Fibroblast of mammary gland (primary cell): ENCODE measurements at places on chromosomes 6 and 20.

- DNase-seq = no peak
Observed at GRCh38 chr20:58659841-58660240, 8.8 kb downstream of the STX16 start.

DNA sequence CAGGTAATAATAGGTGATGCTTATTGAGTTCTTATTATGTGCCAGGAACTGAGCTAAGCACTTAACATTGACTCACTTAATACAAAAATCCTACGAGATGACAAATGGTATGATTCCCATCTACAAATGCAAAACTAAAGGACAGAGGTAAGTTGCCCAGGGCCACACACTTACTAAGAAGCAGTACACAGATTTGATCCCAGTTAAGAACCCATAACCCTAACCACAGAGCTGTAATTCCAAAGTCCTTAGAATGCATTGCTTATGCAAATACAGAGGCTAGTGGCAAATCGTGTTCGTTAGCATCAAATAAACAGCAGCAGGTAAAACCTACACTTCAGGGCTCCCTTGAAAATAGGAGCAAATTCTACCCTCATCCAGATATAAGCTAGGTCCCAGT is 104.0 kb downstream of the SASH1 start:
- DNase-seq = no peak

- DNase-seq = no peak
Observed at GRCh38 chr6:157088841-157089240, 234.5 kb downstream of the TMEM242 start.

DNA sequence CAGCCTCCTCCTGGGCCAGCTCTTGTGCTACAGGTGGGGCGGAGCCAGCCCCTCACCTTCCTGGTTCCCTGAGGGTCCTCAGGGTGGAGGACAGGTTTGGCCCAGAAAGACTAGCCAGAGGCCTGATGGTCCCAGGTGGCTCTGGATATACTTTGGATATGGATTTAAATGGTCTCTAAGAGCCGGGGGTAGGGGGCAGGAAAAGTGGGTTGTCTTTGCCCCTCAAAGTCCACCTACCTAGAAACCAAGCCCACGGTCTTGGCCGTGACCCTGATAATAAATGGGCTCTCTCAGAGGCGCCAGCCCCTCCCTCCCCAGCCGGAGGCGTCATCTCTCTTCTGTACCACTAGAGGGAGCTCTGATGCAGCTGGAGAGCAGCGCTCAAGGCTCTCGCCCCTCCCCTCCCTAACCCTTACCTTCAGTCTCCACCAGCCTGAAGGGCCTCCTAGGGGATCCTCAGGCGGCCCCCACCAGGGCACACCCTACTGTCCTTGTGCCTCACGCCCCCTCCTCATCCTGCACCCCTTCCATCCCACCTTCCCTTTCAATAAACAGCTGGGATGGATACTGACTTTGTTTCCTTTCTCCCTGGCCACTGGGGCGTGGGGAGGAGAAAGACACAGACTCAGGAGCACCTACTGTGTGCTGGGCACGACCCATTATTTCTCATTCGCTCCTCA is 7.5 kb downstream of the NRSN2 start:
- DNase-seq = peak; percentile 68

- DNase-seq = peak; percentile 86
Observed at GRCh38 chr20:44720997-44721784, 6.0 kb downstream of the CCN5 start.

DNA sequence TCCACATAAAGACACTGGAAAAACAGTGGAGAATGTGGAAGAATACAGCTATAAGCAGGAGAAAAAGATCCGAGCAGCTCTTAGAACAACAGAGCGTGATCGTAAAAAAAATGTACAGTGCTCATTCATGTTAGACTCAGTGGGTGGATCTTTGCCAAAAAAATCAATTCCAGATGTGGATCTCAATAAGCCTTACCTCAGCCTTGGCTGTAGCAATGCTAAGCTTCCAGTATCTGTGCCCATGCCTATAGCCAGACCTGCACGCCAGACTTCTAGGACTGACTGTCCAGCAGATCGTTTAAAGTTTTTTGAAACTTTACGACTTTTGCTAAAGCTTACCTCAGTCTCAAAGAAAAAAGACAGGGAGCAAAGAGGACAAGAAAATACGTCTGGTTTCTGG is 57.1 kb downstream of the MAP3K4 start:
- peak; percentile 97 for DNase-seq

GRCh38 chr6:110366256-110366655 is 8.1 kb upstream of the METTL24 start:
- DNase-seq = no peak

DNA sequence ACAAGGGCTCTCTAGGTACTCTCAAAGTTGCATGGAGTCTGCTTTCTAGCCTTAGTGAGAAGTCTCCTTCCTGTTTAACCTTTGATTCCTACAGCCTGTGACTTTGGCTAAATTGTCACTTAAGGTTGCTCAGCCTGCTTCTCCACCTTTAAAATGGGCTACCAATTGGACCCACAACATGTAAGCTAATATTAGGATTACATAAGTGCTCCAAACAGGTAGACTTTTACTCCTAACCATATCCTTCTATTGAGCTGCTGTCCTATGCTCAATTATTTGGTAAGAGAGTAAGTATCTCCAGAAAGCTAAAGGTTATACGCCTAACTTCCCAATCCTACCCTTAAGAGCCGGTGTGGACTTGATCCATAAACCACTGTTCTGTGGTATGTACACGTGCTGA is 2.9 kb downstream of the PCNA start:
- DNase-seq = no peak

DNA sequence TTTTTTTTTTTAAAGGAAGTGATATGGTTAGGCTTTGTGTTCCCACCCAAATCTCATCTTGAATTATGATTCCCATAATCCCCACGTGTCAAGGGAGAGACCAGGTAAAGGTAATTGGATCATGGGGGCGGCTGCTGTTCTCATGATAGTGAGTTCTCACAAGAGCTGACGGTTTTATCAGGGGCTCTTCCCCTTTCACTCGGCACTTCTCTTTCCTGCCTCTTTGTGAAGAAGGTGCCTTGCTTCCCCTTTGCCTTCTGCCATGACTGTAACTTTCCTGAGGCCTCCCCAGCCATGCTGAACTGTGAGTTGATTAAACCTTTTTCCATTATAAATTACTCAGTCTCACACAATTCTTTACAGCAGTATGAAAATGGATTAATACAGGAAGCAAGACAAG is 64.3 kb downstream of the ZFP64 start:
- no peak for DNase-seq

- DNase-seq = no peak
Observed at GRCh38 chr20:57671662-57672061, 38.2 kb downstream of the PMEPA1 start.

DNA sequence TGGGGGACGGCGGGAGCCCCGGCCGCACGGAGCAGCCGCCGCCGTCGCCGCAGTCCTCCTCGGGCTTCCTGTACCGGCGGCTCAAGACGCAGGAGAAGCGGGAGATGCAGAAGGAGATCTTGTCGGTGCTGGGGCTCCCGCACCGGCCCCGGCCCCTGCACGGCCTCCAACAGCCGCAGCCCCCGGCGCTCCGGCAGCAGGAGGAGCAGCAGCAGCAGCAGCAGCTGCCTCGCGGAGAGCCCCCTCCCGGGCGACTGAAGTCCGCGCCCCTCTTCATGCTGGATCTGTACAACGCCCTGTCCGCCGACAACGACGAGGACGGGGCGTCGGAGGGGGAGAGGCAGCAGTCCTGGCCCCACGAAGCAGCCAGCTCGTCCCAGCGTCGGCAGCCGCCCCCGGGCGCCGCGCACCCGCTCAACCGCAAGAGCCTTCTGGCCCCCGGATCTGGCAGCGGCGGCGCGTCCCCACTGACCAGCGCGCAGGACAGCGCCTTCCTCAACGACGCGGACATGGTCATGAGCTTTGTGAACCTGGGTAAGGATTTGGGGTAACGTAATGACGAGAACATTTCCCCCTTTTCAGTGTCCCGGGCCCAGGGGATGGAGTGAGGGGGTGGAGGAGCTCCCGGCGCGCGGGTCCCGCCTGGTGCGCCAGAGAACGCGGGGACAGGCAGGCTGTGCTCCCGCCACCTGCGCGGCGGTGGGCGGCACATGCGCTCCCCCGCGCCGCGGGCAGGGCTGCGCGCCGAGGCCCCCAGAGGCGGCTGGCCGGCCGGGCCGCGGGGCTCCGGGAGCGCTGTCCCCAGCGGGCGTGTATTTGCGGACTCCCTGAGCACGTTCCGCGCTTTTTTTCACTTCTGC is 1.4 kb downstream of the BMP6 start:
- DNase-seq = no peak

DNA sequence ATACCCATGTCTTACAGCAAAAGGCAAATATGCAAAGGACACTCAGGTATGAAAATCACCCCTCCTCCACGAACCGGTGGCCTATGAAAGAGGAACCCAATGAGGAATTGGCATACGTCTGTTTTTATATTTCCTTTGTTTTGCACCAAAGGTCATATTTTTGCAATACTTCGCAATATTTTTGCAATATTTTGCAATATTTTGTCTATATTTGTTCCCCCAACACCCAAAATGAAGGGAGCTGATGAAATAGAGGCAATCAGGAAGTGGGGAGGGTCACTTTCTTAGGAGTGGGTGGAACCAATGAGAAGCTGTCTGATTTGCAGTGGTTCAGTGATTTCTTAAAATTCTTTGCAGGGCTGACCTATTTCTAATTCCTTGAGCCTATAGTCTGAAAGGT is 296.8 kb upstream of the TSHZ2 start:
- no peak for DNase-seq

GRCh38 chr6:37279366-37280134 is 21.6 kb upstream of the TMEM217 start:
- DNase-seq = peak; percentile 76
